ENCODE measurements at places on chromosomes 4 and X. TPM values are rescaled to one million over a fixed set of nuclear protein-coding genes. Genes with fewer than 3 reads are reported as not detected.

Gene G6PD
- total RNA-seq, result 52.8 TPM

Gene HPSE
- total RNA-seq, result 9.7 TPM

Gene ADGRL3
- total RNA-seq, result 10.1 TPM

DNA sequence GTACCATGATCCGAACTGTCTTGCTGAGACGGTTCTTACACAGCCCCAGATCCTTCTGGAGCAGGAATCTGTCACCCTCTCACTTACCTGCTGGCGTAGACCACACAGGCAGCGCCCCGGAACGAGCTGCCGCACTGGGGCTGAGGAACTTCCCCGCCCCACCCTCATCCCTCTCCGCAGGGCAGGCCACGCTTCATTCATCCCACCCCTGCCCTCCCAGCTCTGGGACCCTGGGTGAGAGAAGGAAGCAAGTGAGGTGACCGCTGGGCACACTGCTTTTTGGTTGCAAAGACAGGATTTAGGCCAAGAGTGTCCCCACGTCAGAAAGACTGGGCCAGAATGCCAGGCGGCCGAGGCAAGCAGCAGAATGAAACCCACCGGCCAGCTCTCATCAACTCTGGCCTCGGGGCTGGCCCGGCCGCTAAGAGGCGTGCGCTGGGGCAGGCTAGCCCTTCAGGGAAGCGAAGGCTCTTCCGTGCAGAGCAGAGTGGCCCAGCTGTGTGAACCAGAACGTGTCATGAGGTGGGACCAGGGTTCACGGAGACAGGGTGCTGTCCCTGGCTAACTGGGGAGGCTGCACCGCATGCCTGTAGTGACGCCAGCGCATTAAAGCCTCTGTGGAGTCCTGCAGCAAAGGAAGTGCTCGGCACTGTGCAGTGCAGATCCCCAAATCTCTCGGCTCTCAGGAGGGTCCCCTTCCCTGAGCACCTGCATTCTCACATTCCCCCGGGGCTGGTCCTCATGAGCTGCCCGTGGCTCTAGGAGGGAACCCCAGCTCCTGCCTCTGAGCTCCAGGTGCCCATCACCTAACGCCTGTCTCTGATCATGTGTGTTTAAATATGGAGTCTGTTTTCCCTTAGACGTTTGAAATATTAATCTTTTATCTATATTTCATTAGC, 6.4 kb downstream of the LRPAP1 start:
- no peak for DNase-seq

DNA sequence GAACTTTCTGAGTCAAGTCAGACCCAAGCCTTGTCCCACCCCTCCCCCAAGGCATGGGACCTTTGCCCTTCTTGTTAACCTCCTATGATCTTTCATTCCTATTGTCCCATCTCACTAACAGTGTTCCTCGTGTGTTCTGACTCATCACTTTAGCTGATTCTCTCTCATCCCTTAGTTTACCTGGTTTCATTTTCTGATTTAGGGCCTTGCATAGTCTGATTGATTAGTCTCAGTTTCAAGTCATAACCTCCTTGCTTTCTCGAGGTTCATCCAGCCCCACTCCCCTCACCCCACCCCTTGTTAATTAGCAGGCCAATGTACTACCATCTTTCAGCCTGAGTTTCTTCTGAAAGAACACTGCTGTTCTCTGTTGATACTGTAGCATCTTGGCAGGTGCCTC, 517.4 kb downstream of the RPA4 start:
- DNase-seq, result no peak

DNA sequence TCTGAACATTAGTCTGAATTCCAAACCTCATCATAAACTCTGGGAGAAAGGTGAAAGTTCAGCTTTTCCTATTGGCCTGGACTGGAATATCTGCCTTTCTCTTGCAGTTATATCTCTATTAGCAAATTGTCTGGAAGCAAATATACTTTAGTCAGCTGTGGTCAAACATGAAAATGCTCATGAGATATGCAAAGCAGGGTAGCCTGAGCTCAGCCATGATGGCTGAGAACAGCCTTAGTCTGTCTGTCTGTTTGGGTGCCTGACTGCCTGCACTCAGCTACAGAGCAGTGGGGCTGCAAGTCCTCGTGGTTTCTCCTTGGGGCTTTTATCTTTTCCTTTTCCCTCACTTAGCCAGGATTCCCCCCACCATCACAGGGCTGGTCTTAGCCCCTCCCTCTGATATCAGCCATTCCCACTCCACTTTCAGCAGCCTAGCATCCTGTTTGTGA, 19.5 kb upstream of the PGRMC2 start:
- no peak for DNase-seq

- DNase-seq, result no peak
These were observed 205.1 kb upstream of the TLL1 start for GRCh38 chr4:165667969-165668368.

DNA sequence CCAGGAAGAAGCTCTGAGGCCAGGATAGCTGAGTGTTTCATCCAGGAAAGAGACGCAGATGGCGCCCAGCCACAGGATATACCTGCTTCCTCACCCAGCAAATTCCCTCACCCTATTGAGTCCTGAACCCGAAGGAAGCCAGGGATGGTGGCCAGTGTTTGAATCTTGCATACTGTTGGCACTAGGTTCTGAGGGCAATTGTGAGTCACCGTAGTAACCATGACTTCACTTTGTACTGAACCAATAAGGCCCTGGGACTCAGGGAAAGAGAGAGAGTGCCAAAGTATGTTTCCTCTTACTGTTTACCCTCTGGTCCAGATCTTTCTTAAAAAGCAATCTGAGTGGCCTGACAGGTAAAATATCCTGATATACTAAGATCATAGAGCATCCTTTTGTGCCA, 25.6 kb upstream of the SMIM10L2A start:
- no peak for DNase-seq

- DNase-seq, result no peak
These were observed 1368.2 kb downstream of the STIM2 start for GRCh38 chr4:28228561-28229491.

- no peak for DNase-seq
These were observed 157.3 kb upstream of the TET2 start for GRCh38 chr4:104989371-104989770.

DNA sequence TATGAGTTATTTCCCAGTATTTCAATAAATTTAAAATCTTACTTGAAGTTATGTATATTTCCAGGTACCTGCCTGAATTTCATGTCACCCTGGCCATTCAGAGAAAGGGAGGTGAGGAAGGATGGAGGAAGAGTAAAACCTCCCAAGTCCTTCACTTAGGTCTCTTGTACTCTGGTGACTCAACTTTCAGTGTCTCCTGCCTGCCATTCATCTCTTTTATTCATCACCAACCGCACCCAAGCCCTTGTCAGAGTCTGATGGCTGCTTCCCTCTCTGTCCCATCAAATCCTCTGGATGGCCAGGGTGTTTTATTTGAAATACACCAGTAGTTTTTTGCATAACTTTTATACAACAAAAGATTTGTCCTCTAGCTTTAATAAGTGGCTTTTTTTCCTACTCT, 17.8 kb downstream of the TMPRSS11E start:
- DNase-seq, result no peak
